Activated CD4-positive, alpha-beta T cell treated with anti-CD3 and anti-CD28 coated beads, Interleukin-2, amount 50 U/mL, for 24 hours (primary cell): ENCODE measurements at places on chromosomes 2 and 18.

DNA sequence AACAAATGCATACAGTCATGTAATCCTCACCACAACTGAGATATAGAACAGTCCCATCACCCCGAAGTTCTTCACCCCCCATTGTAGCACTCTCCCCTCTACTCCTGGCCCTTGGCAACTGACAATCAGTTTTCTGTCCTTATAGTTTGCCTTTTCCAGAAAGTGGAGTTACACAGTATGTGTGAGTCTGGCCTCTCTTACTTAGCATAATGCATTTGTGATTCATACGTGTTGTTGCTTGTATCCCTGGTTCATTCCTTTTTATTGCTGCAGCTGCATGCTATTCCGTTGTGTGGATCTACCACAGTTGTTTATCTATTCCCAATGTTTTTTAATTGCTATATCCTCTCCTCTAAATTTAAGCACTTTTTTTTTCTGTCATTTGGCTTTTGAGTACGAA, 17.6 kb downstream of the ACYP2 start:
- no peak for DNase-seq

- DNase-seq, result no peak
Observed at GRCh38 chr18:79603321-79604204, 76.0 kb upstream of the CTDP1 start.

DNA sequence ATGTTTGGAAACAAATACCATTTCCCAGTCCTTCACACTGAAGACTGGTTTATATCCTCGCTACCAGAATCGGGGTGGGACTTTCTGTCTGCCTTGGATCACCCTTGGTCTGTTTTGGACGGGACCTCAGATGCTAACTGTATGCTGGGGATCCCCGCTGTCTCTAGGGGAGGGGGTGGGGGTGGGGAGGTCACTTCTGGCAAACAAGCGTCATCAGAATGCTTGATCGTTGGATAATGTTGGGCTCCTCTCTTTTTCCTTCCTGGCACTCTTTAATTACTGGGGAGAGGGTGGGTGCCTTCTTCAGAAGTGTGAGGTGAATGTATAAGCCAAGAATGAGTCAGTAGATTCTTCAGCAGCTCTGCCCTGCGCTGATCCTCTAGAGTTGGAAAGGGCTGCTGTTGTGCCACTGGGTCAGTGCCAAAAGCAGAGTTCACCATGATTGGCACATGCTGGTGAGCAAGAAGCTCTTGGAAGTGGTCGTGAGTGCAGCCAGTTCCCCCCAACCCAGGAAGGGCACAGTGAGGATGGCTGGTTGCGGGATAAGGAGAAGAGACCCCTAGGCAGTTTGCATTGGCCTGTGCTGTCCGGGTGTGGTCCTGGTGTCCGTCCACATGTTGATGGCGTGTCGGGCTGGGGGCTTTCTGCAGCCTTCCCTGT, 32.2 kb downstream of the DGKD start:
- DNase-seq, result no peak

DNA sequence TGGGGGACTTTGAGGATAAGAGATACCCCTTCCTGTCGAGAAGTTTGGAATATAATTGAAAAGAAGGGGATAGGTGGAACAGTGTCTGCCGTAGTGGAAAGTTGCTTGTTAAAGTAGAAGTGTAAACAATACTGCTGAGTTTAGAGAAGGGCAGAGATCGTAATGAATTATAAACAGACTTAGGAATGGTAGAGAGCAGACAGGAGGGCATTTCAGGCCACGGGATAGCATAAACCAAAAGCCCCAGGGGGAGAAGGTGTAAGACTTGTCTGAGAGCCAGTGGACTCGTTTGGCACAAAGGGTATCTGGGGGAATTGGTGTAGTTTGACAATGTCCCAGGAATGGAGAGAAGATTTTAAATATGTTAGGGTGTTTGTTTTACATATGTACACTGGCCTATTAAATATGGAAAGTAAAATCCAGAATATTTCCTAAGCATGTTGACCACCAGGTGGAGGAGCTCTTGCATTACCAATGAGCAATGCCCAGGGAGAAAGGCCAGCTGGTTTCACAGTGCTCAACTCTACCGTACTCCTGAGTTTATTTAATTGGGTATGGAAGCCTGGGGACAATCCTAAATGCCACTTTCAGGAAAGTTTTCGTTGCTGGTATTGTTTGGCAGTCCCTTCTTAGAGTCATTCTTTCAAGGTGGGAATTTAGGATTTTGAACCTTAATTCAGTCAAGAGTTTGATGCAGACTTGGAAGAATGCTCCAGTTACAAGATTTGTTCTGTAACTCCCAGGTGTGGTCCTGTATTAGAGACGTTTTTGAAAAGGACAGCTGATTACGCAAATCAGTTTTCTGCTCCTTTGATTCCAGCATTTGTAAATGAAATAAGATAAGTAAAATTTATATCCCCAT, 7.5 kb downstream of the COPS8 start:
- DNase-seq, result no peak

- no peak for DNase-seq
Observed at GRCh38 chr18:67846422-67847098, 330.0 kb upstream of the DSEL start.

GRCh38 chr2:26059542-26059941, 25.7 kb downstream of the RAB10 start:
- no peak for DNase-seq

- DNase-seq, result no peak
Observed at GRCh38 chr18:22559414-22560274, 141.9 kb upstream of the CTAGE1 start.

GRCh38 chr2:70046534-70046933, 40.7 kb upstream of the PCBP1 start:
- DNase-seq, result no peak

- DNase-seq, result no peak
Observed at GRCh38 chr2:62415518-62415917, 90.5 kb downstream of the TMEM17 start.

GRCh38 chr18:78939105-78939504, 40.5 kb upstream of the SALL3 start:
- no peak for DNase-seq

GRCh38 chr2:186717320-186718007, 23.6 kb downstream of the FAM171B start:
- no peak for DNase-seq

GRCh38 chr2:165911231-165911630, 42.3 kb downstream of the TTC21B start:
- DNase-seq, result no peak

DNA sequence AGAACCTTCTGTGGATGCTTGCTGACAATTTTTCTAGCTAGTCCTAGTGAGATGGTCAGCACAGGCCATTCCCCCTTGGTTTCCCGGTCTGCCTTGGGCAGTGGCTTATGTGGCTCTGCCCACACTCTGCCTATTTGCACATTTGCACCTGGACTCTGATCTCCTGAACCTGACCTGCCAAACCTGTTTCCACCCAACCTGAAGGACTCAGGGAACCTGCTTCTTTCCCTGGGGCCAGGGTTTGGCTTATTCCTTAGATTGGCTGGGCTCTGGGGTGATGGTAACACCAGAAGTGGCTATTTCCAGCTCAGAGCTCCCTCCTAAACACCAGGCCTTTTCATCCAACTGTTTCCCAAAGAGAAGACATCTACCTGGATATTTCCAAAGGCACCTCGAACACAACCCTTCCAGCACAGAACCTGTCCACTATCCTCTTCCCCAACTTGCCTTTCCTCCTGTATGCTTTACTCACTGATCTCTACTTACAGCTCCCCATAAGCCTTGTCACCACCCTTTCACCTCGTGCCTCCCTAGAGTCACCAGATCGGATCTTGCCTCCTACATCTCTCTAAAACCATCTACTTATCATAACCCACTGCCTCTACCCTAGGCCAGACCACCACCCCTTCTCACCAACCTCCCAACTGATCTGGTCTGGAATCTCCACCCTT, 5.8 kb upstream of the MTA3 start:
- no peak for DNase-seq

DNA sequence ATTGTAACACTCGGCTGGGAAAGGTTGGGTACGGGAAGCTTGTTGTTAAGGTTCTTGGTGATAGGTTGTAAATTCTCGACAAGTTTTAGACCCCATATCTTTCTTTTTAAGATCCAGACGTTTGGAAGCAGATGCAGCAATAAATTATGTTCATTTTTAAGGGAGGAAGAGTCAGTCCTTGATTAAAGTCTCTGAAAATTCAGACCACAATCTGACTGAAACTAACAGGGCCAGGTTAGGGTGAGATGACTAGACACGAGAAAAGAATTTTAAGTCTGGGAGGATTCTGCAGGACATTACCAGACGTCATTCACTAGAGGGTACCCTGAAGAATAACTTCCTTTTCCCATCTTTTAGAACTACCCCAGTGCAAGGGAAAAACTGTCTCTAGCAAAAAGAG, 16.1 kb downstream of the WIPF1 start:
- no peak for DNase-seq

DNA sequence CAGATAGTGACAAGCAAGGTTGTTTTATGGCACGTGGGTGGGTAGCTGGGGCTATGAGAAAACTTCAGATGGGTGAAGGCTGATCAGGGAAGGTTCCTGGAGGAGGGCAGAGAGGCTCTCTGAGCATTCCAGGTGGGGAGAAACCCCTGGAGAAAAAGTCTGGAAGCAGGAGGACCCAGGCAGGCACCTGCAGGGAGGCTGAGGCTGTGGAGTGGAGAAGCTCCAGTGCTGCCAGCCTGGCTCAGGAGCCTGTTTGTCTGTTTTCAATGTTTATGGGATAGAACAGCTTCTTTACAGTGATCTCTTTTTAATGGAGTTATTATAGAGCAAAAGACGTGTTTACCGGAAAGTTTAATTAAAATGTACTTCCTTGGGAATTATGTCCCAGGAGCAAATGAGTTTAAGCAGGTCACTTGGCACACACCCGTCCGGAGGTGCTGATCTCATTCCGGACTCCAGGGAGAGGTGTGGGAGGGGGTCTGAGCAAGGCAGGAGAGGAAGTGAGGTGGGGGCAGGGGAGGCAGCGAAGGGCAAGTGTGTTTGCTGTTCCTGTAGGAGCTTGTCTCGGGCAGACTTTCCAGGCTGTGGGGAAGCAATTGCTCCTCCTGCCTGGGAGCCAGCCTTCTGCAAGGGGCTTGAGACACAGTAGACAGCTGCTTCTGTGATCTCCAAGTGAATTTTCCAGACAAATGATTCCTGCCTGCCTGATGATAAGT, 239.5 kb downstream of the MYCN start:
- DNase-seq, result no peak

GRCh38 chr2:217722883-217723472, 279.8 kb downstream of the TNS1 start:
- DNase-seq, result no peak

GRCh38 chr2:47217277-47217676, 62.2 kb upstream of the STPG4 start:
- no peak for DNase-seq

GRCh38 chr2:166382448-166382847, 6.7 kb upstream of the SCN9A start:
- DNase-seq, result no peak

DNA sequence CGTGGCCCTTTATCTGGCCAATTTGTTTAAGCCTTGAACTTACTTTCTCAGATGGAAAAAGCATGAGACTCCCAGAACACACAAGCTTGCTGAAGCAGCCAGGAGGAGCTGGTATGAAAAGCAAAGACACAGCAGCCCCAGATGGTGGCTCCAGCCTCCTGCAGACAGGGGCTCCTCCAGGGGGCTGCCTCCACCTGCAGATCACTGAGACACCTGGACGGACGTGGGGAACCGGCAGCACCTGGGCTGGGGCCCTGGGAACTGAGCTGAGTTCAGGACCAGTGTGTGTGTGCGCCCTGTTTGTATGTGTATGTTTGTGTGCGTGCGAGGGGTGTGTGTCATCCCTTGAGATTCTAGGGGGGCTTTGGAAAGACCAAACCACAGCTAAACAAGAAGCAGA, 8.6 kb downstream of the CYS1 start:
- no peak for DNase-seq

GRCh38 chr18:76937597-76937996, 115.2 kb downstream of the ZNF236 start:
- DNase-seq, result no peak

- DNase-seq, result no peak
Observed at GRCh38 chr2:128356127-128356526, 37.5 kb upstream of the HS6ST1 start.

GRCh38 chr2:85988175-85988913, 99.6 kb upstream of the ST3GAL5 start:
- DNase-seq, result no peak

GRCh38 chr2:219178377-219179175, 501 bp downstream of the RETREG2 start:
- DNase-seq, result no peak

- no peak for DNase-seq
Observed at GRCh38 chr2:163669506-163669905, 66.3 kb downstream of the FIGN start.

DNA sequence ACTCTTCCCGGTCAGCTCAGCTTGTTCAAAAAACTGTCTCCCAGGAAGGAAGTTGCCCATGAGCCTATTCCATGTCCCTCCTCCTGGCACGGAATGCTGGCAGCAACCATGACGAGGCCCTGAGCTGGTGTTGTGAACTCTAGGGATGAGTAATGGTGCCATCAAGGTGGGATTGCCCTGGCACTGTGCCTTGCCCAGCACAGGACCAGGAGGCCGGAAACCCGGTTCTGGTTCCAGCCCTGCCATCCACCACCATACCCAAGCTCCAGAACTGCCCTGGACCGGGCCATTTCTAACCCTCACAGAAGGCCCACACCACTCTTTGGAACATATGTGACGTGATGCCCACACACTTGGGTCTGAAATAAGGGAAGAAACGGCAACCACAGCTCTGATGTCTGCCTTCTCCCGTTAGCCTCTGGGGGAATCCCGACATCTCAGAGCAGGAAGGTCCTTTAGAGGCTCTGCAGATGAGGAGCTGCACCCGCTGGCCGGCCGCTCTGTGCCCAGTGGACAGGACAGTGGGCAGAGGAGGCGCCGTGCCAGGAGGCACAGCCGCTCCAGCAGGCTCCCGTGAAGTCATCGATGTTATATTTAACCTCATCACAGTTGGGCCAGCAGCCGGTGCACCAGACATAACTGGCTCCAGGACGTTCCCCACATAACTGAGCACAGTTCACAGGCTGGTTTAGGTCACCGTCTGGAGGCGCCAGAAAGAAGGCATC, 462.1 kb upstream of the ID2 start:
- no peak for DNase-seq
